ENCODE measurements at places on chromosomes 6 and 20.

GRCh38 chr20:58146746-58147140 lies 81.7 kb downstream of the ANKRD60 start:
- no peaks in the 10 kb centered on the region for H3K36me3 ChIP-seq
- DNase-seq = no peak

DNA sequence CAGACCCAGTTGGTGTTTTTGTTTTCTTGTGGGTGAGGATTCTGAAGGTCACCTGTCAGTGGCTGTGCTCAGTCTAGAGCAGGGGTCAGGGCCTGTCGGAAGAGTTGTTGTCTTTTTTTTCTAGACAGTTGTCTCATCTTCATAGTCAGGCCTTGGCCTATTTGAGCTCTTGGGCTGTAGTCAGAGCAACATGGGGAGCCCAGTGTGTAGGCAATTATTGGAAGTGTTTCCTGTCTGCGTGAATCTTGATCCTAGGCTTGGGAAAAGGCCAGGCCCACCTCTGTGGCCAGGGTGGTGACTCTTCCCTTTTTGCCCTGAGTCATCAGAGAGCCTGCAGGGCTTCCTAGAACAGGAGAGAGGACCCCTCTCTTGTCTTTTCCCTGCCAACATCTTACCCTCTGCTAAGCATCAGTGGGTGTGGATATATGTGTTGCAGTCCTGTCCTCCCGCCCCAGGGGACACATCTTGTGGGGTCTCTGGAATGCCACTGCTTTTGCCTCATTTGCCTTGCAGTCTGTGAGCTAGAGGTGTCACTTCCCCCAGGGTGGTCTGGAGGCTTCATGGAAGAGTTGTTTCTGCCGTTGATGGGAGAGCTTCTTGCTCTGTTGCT lies 11.4 kb downstream of the TJAP1 start:
- no peaks in the 10 kb centered on the region for H3K27me3 ChIP-seq
- no peak overlapping the region for H3K4me3 ChIP-seq
- H3K27ac ChIP-seq = peak overlapping the region; percentile 22
- no peak for DNase-seq
- H3K4me1 ChIP-seq = peaks cover 21% of the 10 kb centered on the region

DNA sequence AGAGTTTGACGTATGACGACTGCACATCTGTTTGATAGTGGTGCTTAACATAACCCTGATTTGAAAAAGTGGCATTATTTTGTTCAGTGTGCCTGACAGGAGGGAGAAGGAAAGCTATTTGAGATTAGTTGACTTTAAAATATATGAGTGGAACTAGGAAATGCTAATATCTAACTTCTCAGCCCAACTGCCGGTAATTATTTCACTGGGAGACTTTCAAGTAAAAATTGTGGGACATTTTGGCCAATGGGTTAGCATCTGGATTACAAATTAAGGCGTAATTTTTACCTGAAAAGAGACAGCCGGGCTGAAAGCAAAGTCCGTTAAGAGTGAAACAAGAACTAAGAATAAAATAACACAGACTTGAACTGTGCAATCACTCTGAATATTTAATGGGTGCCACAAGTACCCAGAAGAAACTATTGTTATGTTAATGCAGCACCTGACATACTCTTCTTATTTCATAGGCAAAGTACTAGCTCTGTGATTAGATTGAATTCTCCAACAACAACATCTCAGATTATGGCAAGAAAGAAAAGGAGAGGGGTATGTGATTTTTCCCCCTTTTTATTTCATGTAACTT lies 2.0 kb downstream of the HEY2 start:
- no peak for DNase-seq
- H3K27me3 ChIP-seq = peaks cover 17% of the 10 kb centered on the region
- peaks cover 34% of the 10 kb centered on the region for H3K4me1 ChIP-seq
- no peaks in the 10 kb centered on the region for H3K36me3 ChIP-seq

DNA sequence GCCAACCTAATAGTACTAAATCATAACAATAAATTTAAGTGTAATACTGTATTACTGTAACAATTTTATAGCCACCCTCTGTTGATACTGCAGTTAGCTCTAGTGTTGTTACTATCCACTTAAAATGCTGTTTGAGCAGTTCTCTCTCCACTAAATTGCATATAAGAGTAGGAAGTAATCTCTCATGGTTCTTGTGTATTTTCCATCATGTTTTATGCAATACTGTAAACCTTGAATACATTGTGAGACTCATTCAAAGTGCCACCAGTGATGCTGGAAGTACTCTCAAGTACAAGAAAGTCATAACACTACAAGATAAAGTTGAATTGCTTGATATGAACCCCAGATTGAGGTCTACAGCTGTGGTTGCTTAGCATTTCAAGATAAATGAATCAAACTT lies 65.5 kb downstream of the WASF1 start:
- no peak for DNase-seq
- no peak overlapping the region for H3K27ac ChIP-seq
- H3K4me3 ChIP-seq = no peak overlapping the region
- no peaks in the 10 kb centered on the region for H3K36me3 ChIP-seq
- H3K4me1 ChIP-seq = no peaks in the 10 kb centered on the region
- H3K27me3 ChIP-seq = peaks cover 32% of the 10 kb centered on the region

DNA sequence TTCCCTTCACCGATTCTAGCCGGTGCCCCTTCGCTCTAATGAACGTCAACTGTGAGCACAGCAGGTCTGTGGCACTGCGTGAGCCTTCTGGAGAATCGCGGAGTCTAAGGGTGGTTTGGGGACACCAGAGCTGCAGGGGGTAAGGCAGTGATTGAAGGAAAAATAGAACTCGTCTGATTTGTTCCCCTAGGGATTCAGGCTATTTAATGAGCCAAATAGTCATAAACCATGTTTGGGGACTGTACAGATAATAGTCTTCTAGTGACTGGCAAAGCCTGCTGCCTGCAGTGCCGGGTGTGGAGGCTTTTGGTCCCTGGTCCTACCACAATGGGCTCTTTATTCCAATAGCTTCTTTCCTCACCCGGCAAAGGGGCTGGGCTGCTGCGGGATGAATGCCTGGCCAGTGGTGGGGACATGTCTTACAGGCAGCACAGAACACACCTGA lies 11.1 kb upstream of the NTSR1 start:
- no peak overlapping the region for H3K4me3 ChIP-seq
- H3K4me1 ChIP-seq = peaks cover 19% of the 10 kb centered on the region
- no peaks in the 10 kb centered on the region for H3K36me3 ChIP-seq

GRCh38 chr6:44494011-44494501 lies 106.5 kb downstream of the CDC5L start:
- H3K4me1 ChIP-seq = no peaks in the 10 kb centered on the region
- H3K4me3 ChIP-seq = no peak overlapping the region
- no peak overlapping the region for H3K27ac ChIP-seq
- DNase-seq = no peak

- no peaks in the 10 kb centered on the region for H3K4me1 ChIP-seq
- H3K27ac ChIP-seq = no peak overlapping the region
- H3K4me3 ChIP-seq = no peak overlapping the region
- no peaks in the 10 kb centered on the region for H3K36me3 ChIP-seq
- peaks cover 14% of the 10 kb centered on the region for H3K27me3 ChIP-seq
These were observed 13.4 kb downstream of the IYD start for GRCh38 chr6:150382171-150382570.

GRCh38 chr6:35081426-35081851 lies 59.7 kb downstream of the TCP11 start:
- no peak overlapping the region for H3K4me3 ChIP-seq
- no peaks in the 10 kb centered on the region for H3K27me3 ChIP-seq
- no peaks in the 10 kb centered on the region for H3K4me1 ChIP-seq
- no peak for DNase-seq

DNA sequence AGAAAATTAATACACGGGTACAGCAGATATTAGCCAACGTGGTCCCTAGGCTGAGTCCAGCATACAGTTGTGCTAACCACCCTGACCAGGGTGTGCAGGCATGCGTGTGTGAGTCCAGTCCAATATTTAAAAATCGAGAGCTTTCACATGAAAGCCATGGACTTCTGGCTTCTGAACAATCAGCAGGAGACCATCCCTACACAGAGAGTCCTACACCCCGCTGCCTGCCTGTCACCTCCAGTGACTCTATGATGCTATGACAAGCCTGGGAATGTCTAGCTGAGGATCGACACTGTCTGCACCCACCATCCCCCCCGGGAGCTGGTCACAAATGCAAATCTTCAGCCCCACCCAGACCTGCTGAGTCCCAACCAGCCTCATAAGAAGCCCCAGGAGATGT lies 7.9 kb downstream of the ACSS1 start:
- H3K27me3 ChIP-seq = no peaks in the 10 kb centered on the region
- H3K4me1 ChIP-seq = peaks cover 52% of the 10 kb centered on the region
- no peak for DNase-seq
- H3K36me3 ChIP-seq = peaks cover 26% of the 10 kb centered on the region
- peak overlapping the region; percentile 58 for H3K27ac ChIP-seq

DNA sequence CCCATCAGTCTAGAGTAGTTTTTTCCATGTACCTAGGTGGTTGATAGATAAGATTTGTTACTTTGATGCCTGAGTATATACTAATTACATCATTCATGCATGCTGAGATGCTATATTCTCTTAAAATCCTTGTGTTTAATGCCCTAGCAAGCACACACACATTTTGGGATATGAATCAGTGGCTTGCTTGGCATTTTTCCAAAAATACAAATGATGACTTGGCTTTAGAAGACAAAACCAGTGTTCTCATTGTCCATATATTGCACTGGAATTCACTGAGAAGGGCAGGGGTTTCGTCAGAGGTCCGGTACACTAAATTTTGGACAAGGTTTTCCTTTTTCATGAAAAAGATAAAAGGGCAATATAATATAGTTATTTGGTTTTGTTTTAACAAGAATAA lies 24.9 kb downstream of the GTPBP2 start:
- H3K27me3 ChIP-seq = no peaks in the 10 kb centered on the region
- no peak for DNase-seq
- peak overlapping the region; percentile 23 for H3K27ac ChIP-seq

GRCh38 chr6:56685102-56685733 lies 42.5 kb upstream of the DST start:
- no peak overlapping the region for H3K27ac ChIP-seq
- no peaks in the 10 kb centered on the region for H3K27me3 ChIP-seq
- no peaks in the 10 kb centered on the region for H3K36me3 ChIP-seq

GRCh38 chr20:31418307-31418706 lies 12.3 kb upstream of the DEFB121 start:
- H3K4me1 ChIP-seq = no peaks in the 10 kb centered on the region
- no peak for DNase-seq
- H3K27me3 ChIP-seq = peaks cover 14% of the 10 kb centered on the region
- no peak overlapping the region for H3K27ac ChIP-seq
- H3K36me3 ChIP-seq = no peaks in the 10 kb centered on the region

DNA sequence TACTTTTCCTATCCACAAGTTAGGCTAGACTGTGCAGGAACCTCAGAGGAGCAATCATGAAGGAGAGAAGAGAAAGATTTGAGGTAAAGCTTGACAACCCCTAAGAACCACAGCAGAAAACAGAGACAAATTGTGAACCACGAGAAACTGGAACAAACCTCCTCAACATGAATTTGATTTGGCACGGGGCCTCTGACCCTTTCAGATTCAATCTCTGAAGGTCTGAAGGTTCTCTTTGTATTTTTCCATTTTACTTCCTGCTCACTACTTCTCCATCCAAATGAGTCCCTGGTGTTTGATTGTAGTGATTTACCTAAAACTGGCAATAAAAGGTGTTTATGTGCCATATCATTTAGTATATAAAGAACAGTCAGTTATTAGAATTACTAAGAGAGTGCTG lies 126.1 kb upstream of the STXBP5 start:
- no peaks in the 10 kb centered on the region for H3K36me3 ChIP-seq
- H3K27ac ChIP-seq = no peak overlapping the region
- no peaks in the 10 kb centered on the region for H3K27me3 ChIP-seq
- no peak overlapping the region for H3K4me3 ChIP-seq
- no peak for DNase-seq
- H3K4me1 ChIP-seq = no peaks in the 10 kb centered on the region

GRCh38 chr6:46653439-46654195 lies 842 bp downstream of the SLC25A27 start:
- no peaks in the 10 kb centered on the region for H3K36me3 ChIP-seq
- H3K4me1 ChIP-seq = peaks cover 13% of the 10 kb centered on the region
- peaks cover 57% of the 10 kb centered on the region for H3K27me3 ChIP-seq
- no peak overlapping the region for H3K27ac ChIP-seq
- no peak for DNase-seq
- H3K4me3 ChIP-seq = peak overlapping the region; percentile 83

GRCh38 chr6:131523988-131524673 lies 48.9 kb upstream of the ARG1 start:
- H3K27ac ChIP-seq = peak overlapping the region; percentile 26
- peaks cover 10% of the 10 kb centered on the region for H3K4me1 ChIP-seq
- peak overlapping the region; percentile 20 for H3K4me3 ChIP-seq
- H3K27me3 ChIP-seq = peaks cover 6% of the 10 kb centered on the region

DNA sequence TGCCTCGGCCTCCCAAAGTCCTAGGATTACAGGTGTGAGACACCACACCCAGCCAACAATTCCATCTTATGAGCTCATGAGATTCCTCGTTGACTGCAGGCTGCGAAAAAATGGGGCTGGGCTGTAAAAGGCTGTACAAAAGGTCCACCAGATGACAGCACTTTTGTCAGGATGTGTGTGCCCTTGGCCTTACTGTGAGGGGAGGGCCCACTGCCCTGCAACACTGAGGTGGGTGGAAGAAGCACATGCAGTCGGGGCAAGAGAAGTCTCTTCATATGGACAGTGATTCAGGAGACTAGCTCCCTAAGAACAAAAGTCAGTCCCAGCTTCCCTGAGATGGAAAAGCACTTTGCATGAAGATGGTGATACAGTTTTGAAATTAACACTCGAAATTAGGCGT lies 50.5 kb downstream of the KCTD20 start:
- no peaks in the 10 kb centered on the region for H3K27me3 ChIP-seq
- H3K36me3 ChIP-seq = peaks cover 76% of the 10 kb centered on the region
- peak overlapping the region; percentile 53 for H3K27ac ChIP-seq
- H3K4me3 ChIP-seq = no peak overlapping the region
- peaks cover 25% of the 10 kb centered on the region for H3K4me1 ChIP-seq
- DNase-seq = no peak

GRCh38 chr6:140398076-140398475 lies 1023.6 kb upstream of the CITED2 start:
- no peak overlapping the region for H3K27ac ChIP-seq
- H3K4me1 ChIP-seq = no peaks in the 10 kb centered on the region
- no peak overlapping the region for H3K4me3 ChIP-seq

- no peaks in the 10 kb centered on the region for H3K4me1 ChIP-seq
- H3K27ac ChIP-seq = no peak overlapping the region
- DNase-seq = no peak
- no peaks in the 10 kb centered on the region for H3K27me3 ChIP-seq
- no peak overlapping the region for H3K4me3 ChIP-seq
These were observed 493.5 kb upstream of the FLRT3 start for GRCh38 chr20:14830899-14831298.

DNA sequence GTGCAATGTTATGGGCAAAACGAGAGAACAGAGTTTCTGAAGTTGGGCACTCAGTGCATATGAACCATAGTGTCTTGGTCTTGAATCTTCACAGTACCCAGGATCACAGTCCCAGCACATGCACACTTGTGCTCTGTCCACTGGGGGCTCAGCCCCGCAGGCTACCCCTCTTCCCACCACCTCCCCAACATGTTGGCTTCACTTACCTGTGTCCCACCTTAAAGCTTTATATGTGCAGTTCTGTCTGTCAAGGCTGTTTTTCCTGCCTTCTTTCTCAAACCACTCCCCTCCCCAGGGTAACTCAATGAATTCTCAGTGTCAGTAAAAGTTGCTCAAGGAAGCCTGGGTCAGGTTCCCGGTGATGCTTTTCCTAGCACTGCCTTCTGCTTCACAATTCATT lies 129.9 kb downstream of the DOK5 start:
- H3K36me3 ChIP-seq = no peaks in the 10 kb centered on the region
- H3K4me1 ChIP-seq = no peaks in the 10 kb centered on the region
- no peak for DNase-seq
- no peak overlapping the region for H3K27ac ChIP-seq
- no peak overlapping the region for H3K4me3 ChIP-seq
